C1 segment of cervical spinal cord (tissue), 14 donors: ENCODE measurements at places on chromosomes 2 and 18.

DNA sequence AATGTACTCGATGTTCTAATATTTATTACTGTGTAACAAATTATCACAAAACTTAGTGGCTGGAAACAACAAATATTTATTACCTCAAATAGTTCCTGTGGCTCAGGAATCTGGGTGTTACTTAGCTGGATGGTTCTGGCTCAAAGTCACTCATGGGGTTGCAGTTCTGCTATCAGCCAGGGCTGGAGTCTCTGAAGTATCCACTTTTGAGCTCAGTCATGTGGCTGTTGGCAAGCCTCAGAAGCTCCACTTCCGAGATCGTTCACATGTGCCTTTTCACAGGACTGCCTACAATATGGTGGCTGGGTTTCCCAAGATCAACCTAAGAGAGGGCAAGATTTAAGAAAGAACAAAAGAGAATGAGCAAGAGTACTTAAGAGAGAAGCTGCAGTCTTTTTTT is 19.4 kb upstream of the UBE2E3 start:
- DNase-seq: no peak

DNA sequence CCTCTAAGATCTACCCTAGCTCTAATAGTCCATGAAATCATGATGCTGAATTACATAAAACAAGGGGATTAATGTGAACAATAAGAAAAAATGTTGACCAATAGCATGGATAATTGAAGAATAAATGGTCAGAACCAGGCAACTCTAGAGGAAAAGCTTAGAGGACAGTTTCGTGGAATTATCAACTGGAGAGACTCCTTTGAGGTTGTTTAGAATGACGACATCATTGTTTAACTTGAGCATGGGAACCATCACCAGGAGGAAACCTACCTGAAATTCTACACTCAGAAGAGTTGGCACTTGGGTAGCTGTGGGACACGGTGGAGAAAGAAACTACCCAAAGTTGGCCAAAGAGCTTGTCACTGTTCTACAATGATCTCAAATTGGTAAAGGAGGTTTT is 179.2 kb upstream of the EPAS1 start:
- no peak for DNase-seq

- DNase-seq: no peak
These were observed 221.9 kb upstream of the SETBP1 start for GRCh38 chr18:44458777-44459176.

- no peak for DNase-seq
These were observed 68.3 kb upstream of the ZNF397 start for GRCh38 chr18:35172451-35173035.

GRCh38 chr2:128710729-128711128 is 392.1 kb upstream of the HS6ST1 start:
- no peak for DNase-seq

DNA sequence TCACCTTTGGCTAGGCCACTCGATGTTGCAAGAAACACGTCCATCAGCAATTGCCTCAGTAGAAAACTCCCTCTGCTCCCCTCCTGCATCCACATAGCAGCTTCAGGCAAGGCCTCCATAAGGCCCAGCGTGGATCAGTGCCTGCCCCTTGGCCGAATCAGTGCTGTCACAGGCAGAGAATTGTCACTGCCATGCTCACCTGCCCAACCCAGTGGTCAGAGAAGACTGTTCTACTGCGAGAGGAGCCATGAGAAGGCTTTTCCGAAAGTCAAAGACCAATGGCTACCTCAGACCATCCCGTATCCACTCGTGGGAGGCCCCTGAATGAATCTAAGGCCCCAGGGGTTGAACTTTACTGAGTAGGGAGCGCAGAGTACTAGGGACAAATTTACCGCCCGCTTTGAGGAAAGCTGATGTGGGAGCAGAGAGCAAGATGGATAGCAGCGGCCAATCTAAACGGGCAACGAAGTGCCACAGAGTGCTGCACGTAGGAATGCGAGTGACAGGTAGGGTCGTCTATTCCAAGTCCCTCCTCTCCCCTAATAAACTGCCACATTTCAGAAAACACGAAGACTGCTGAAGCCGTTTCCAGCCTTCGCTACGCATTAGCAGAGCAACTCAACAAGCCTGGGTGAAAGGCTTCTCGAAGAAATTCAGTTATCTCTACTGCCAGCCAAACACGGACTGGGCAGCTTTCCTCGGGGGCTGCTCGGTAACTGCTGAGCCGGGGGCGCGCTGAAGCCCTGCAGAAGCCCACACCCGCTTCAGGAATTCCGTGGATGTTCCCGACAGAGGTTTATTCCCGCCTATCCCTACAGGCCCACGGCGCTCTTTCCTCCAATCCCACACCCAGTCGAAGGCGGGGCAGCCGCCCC is 968 bp upstream of the RALBP1 start:
- DNase-seq: no peak

DNA sequence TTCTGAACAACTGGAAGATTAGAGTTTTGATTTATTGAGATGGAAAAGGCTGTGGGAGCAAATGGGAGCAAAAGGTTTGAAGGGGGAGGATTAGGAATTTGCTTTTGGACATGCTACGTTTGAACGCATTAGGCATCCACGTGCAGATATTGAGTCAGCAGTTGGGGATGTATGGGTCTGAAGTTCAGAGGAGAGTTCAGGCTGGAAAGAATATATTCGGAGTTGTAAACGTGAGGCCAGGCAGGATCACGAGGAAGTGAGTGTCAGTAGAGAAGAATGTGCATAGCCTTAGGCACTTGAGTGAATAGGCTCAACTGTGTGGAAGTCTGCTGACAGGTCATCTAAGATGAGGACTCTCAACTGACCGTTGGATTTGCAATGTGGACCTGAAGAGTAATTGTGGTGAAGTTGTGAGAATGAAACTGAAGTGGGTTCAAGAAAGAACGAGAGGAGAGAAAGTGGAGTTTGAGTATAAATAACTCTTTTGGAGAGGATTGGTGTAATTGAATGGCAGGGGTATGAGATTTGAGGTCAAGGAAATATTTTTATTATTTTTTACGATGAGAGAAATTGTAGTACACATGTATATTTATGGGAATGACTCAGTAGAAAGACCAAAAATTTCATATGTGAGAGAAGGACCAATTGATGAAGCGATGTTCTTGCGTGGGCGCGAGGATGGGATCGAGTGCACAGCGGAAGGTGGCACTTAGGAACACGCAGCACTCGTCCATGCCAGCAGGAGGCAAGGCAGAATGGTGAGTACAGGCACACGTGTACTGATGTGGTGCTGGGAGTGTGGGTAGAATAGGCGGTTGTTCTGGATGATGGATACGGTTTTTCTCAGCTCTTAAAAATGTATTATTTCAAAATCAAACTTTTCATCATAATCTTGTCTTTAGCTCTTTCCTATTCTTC is 40.5 kb upstream of the POLE4 start:
- DNase-seq: no peak

DNA sequence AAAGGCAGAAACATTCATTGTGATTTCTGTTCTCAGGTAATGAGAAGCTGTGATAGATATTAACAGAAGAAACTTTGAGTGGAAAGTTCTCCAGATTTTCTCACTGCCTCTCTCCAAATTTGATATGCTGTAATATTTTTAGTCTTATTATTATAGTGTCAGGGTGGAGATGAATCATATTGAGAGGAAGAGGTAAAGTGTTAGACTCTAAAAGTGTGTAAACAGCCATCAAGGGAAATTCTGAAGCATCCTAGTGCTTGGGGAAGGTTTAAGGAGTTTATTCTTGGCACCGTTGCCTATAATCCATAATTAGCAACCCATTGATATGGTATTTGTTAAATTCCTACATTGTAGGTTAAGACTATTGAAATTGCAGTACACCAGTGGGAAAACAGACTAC is 104.7 kb upstream of the NABP1 start:
- no peak for DNase-seq

DNA sequence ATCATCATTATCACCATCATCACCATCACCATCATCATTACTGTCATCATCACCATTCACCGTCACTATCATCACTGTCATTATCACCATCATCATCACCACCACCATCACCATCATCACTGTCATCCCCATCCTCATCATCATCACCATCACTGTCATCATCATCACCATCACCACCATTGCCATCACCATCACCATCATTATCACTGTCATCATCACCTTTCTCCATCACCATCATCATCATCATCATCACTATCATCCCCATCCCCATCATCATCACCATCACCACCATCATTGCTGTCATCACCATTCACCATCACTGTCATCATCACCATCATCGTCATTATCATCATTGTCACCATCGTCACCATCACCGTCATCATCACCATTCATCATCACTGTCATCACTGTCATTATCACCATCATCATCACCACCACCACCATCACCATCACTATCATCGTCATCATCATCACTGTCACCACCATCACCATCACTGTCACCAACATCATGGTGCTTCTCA is 9.8 kb downstream of the HPCAL1 start:
- no peak for DNase-seq

GRCh38 chr2:150944315-150944714 is 317.3 kb downstream of the RBM43 start:
- no peak for DNase-seq
